ENCODE measurements at places on chromosomes 1 and 21. TPM values are rescaled to one million over a fixed set of nuclear protein-coding genes. Genes with fewer than 3 reads are reported as not detected.

The SMYD3 gene
- 17.2 TPM for total RNA-seq

The TMEM240 gene
- 0.46 TPM for total RNA-seq

DNA sequence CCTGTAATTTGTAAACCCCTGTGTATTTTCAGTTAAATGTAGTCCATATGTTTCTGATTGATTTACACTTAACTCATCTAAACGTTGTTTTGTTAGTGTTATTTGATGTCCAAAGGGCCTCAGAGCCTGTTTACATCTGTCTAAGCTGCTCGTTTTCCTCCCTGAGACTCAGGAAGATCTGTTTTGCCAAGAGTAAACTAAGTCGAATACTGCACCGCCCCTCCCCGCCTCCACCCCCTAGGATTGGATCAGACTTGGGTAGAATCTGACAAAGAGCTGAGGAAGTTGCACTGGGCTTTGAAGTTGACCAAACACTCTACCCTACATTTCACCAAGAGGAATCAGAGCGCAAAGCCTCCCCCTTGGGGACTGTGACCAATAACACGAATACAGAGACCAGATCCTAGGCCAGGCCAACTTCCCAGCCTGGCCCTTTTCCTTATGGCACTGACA, 206.9 kb upstream of the LMO4 start:
- no peak for DNase-seq

- no peak for DNase-seq
These were observed 289.5 kb downstream of the SIPA1L2 start for GRCh38 chr1:232340446-232340845.

DNA sequence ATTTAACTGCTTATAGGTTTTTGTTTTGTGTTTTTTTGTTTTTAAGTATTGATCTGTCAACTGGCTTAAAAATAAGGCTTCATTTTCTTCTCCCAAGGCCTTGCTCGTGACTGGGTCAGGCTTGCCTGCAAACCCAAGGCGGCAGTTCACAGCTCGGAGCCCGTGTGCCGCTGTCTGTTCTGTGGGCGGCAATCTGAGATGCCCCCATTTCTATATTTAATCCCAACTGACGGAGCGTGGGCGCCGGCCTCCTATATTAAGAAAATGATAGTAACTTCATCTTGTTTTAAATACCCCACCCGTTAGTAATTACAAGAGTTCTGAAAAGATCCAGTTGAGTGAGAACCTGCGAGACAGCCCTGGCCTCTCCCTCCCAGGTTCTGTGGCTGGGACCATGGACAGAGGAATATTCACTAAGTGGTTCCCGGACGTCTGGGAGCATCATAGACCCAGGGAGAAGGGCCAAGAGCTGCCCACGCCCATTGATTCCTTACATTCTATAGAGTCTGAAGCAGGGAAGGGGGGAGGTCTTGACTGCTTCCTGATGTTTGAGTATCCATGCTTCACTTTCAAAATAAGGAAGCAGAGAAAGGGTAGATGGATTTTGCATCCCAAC, 42.6 kb upstream of the GPR153 start:
- DNase-seq = no peak

- DNase-seq = no peak
These were observed 18.6 kb downstream of the C1orf185 start for GRCh38 chr1:51120629-51121028.

The CCDC185 gene
- total RNA-seq = not detected

- no peak for DNase-seq
These were observed 35.6 kb upstream of the RNPC3 start for GRCh38 chr1:103489935-103490334.

GRCh38 chr1:60222360-60223115, 149.0 kb upstream of the C1orf87 start:
- no peak for DNase-seq

GRCh38 chr21:38434913-38435533, 63.3 kb downstream of the ERG start:
- DNase-seq = no peak

DNA sequence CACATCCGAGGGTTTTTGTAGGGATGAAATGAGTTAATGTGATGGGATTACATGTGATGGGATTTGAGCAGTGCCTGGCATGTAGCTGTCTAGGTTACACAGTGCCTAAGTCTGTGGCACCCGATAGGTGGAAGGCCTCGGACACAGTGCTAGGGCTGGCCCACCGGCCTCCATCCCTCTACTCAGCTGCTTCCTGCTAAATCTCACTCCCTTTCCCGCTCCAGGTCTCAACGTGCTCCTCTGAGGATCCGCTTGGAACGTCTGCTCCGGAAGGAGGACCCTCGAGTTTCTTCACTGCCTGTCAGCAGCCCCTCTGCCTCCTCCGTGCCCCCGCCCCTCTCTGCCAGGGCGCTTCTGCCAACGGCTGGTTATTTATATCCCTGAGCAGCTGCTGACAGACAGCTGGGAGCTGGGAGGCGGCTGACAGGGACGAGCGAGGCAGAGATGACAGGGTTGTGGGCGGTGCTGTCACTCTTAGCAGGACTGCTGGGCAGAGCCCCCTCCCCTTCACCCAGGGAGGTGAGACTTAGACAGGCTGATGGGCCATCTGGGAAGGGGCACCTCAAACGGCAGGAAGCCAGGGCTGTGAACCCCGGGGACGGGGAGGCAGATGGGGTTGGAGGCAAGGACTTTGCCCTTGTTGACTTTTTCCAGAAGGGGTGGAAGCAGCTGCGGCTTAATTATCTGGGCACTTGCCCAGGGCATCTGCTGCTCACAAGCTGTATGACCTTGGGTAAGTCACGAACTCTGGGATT, 26.6 kb upstream of the LRRN2 start:
- no peak for DNase-seq

- DNase-seq = no peak
These were observed 69.1 kb upstream of the GADD45A start for GRCh38 chr1:67615886-67616285.

- DNase-seq = no peak
These were observed 47.2 kb downstream of the CAPN9 start for GRCh38 chr1:230794431-230794830.

GRCh38 chr21:41585199-41585994, 77.4 kb upstream of the TMPRSS2 start:
- no peak for DNase-seq

GRCh38 chr1:59163268-59164092, 133.4 kb upstream of the FGGY start:
- DNase-seq = no peak

The DBT gene
- 12.8 TPM for total RNA-seq

The RFX5 gene
- 47.6 TPM for total RNA-seq

The LEMD1 gene
- total RNA-seq = 0.79 TPM

The CLDN17 gene
- not detected for total RNA-seq

The ICOSLG gene
- 2.8 TPM for total RNA-seq

The PHGDH gene
- 259 TPM for total RNA-seq

DNA sequence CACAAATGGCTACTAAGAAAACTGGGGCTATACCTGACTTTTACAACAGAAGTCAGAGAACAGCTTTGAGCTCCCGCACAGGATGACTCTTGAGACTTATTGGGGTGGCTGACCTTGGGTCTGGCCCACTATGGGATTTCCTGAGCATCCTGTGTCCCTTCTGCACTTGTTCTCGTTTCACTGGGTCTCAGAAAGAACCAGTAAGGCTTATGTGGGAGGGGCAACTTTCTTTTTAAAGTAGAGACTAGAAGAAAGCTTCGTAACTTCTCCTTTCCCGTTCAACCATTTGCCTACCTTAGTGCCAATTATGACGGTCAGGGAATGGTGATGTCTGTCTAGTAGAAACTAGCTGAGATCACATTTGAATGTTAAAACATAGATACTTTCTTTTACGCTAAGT, 59.5 kb upstream of the C1orf105 start:
- DNase-seq = no peak

GRCh38 chr1:20259646-20260045, 31.0 kb upstream of the VWA5B1 start:
- DNase-seq = no peak

GRCh38 chr1:119146466-119146865, 6.0 kb upstream of the WARS2 start:
- no peak for DNase-seq

DNA sequence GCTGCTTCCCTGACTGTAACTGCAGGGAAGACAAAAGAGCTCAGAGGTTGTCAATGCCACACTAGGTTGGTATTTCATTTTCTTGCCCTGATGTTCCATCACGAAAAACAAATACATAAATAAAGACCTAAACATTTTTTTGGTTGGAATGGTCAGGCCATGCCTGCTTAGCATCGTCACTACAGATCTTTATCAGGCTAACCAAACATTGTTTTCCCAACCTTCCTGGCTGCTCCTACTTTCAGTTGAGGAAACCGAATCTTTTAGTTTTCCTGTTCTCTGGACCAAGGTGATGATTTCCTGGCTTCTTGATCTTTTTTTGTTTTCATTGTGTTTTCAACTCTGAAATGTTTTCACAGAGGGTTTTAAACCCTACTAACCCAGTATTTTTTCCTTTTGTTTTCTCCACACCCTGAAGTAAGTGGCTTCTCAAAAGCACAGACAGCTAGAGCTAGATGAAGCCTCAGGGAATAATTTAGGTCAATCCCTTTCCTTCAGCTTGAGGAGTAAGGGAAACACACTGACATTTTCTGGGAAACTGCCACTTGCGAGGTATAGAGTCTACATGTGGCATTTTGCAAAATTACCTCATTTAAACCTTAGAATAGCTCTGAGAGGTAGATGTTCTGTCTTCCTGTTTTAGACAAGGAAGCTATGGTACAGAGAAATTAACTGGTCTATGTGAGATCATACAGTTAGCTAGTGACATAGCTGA, 67.2 kb upstream of the CNN3 start:
- no peak for DNase-seq

Measured in activated CD4-positive, alpha-beta T cell treated with anti-CD3 and anti-CD28 coated beads for 36 hours (primary cell).